Osteoblast (primary cell): ENCODE measurements at places on chromosomes 4 and X.
A peak's percentile ranks its signal among the peaks of the same experiment; 100 is the strongest.

- no peak for DNase-seq
- H3K36me3 ChIP-seq: no peaks in the 10 kb centered on the region
- H3K27me3 ChIP-seq: no peaks in the 10 kb centered on the region
- no peak overlapping the region for H3K27ac ChIP-seq
Observed at GRCh38 chrX:21565025-21565424, 93.1 kb downstream of the KLHL34 start.

DNA sequence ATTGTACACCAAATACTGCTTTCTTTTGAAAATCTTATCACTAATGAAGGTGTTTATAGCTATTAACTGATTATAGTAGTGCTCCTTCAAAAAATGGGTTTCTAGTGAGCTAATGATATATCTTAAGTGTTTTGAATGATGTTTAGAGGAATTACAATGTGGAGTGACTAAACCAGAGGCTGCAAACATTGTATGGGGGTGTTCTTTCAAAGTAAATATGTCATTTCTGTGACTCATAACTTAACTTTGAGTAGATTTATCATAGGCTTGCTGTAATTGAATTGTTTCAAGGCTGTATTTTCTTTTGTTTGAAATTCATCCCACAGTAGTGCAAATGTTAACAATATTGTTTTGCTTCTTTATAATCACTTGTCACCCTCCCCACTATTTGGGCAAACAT, 141.6 kb downstream of the IL1RAPL2 start:
- H3K4me1 ChIP-seq: no peaks in the 10 kb centered on the region
- no peaks in the 10 kb centered on the region for H3K36me3 ChIP-seq
- no peaks in the 10 kb centered on the region for H3K27me3 ChIP-seq
- H3K4me3 ChIP-seq: no peak overlapping the region
- no peak overlapping the region for H3K27ac ChIP-seq

GRCh38 chr4:94544811-94545210, 93.1 kb downstream of the PDLIM5 start:
- H3K4me1 ChIP-seq: peaks cover 46% of the 10 kb centered on the region
- peak overlapping the region; percentile 51 for H3K27ac ChIP-seq
- H3K27me3 ChIP-seq: no peaks in the 10 kb centered on the region
- peaks cover 22% of the 10 kb centered on the region for H3K36me3 ChIP-seq
- DNase-seq: no peak
- H3K4me3 ChIP-seq: peak overlapping the region; percentile 4

DNA sequence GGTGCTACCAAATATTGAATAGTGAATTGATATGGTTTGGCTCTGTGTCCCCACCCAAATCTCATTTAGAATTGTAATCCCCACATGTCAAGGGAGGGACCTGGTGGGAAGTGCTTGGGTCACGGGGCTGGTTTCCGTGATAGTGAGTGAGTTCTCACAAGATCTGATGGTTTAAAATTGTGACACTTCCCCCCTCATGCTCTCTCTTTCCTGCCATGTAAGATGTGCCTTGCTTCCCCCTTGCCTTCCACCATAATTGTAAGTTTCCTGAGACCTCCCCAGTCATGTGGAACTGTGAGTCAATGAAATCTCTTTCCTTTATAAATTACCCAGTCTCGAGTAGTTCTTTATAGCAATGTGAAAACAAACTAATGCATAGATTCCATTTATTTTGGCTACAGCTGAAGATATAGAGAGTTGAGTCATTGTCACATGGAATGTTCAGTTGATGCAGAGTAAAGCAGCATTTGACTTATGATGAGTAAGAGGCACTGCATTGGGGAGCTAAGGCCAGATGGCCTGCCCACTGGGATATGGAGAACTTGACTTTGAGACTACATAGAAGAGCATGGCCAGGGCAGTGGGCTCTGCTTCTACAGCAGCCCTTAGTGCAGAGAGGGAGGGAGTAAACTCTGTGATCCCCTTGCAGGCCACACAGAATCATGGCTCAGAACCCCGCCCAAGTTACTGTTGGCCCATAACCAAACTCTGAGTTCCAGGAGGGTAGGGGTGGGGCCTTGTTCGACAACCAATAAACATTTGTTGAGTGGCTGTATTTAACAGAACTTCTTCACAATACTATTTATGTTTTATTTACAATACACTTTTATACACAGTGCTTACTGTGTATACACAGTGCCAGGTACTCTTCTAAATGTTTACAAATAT, 34.2 kb downstream of the RAI2 start:
- peak; percentile 52 for DNase-seq
- H3K4me3 ChIP-seq: no peak overlapping the region
- H3K4me1 ChIP-seq: peaks cover 3% of the 10 kb centered on the region
- H3K27ac ChIP-seq: no peak overlapping the region

DNA sequence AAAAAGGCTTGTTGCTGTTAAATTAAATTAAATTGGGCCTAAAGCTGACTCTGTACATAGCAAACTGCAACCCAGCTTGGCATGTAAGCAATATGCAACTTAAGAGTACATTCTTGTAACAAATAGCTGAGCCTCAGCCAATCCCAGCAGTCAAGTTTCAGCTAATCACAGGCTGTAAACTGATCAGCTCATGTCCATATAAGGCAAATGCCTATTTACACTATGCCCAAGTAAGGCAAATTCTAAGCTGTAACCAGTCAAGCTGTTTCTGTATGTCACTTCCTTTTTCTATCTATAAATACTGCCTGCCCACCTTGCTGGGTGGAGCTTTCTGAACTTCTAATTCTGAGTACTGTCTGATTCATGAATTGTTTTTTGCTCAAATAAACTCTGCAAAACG, 429.1 kb upstream of the FTHL17 start:
- no peak for DNase-seq
- H3K36me3 ChIP-seq: no peaks in the 10 kb centered on the region
- no peak overlapping the region for H3K4me3 ChIP-seq
- H3K27ac ChIP-seq: no peak overlapping the region

GRCh38 chrX:49276671-49277534, 7.3 kb downstream of the PPP1R3F start:
- no peak overlapping the region for H3K4me3 ChIP-seq
- peak; percentile 74 for DNase-seq
- H3K27ac ChIP-seq: no peak overlapping the region
- no peaks in the 10 kb centered on the region for H3K4me1 ChIP-seq
- H3K27me3 ChIP-seq: no peaks in the 10 kb centered on the region
- no peaks in the 10 kb centered on the region for H3K36me3 ChIP-seq

- DNase-seq: no peak
- H3K27ac ChIP-seq: no peak overlapping the region
- no peaks in the 10 kb centered on the region for H3K27me3 ChIP-seq
- no peaks in the 10 kb centered on the region for H3K36me3 ChIP-seq
- no peak overlapping the region for H3K4me3 ChIP-seq
- H3K4me1 ChIP-seq: no peaks in the 10 kb centered on the region
Observed at GRCh38 chr4:159593681-159594080, 490.8 kb downstream of the RAPGEF2 start.

- H3K27ac ChIP-seq: no peak overlapping the region
- no peaks in the 10 kb centered on the region for H3K27me3 ChIP-seq
- H3K36me3 ChIP-seq: no peaks in the 10 kb centered on the region
- DNase-seq: no peak
Observed at GRCh38 chr4:85151786-85152185, 185.3 kb upstream of the WDFY3 start.

DNA sequence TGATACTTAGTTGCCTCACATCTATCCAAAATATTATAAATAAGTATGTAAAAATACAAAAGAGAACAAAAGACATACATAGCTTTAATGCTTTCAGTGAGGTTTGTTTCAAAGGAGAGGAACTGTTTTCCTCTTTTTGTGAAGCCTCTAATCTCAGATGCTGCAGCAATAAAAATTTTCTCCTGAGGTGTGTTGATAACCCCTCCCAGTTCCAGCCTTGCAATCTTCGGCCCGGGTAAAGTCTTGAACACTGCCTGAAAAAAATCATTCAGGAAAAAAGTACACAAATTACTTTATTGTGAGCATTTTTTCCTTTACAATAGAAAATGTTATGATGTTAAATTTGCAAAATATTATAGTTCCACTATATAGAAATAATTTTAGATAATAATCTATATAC, 8.8 kb downstream of the BBS7 start:
- no peak overlapping the region for H3K27ac ChIP-seq
- no peaks in the 10 kb centered on the region for H3K4me1 ChIP-seq
- H3K36me3 ChIP-seq: peaks cover 48% of the 10 kb centered on the region
- H3K4me3 ChIP-seq: no peak overlapping the region
- DNase-seq: no peak

- no peak overlapping the region for H3K27ac ChIP-seq
- no peak for DNase-seq
- H3K4me3 ChIP-seq: no peak overlapping the region
- no peaks in the 10 kb centered on the region for H3K4me1 ChIP-seq
Observed at GRCh38 chr4:117477925-117478324, 392.5 kb upstream of the TRAM1L1 start.

DNA sequence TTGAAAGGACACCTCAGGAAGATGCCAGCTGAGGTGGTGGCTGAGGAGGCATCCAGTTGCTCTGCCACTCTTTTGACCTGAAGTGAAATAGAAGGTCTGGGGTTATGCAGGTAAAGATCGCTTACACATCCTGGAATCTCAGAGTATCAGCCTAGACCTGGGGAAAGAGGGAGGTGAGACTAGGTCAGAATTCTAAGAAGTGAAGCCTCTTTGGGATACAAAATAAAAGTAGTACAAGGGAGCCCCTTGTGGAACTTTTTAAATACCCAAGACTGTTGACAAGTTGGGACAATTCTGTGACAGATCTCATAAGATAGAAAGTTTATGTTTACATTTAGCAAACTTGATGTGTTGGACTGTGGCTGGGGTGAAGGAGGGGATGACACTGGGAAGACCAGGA, 263.1 kb downstream of the SPRY1 start:
- H3K27ac ChIP-seq: no peak overlapping the region
- no peaks in the 10 kb centered on the region for H3K36me3 ChIP-seq
- H3K4me3 ChIP-seq: no peak overlapping the region
- no peak for DNase-seq
- no peaks in the 10 kb centered on the region for H3K4me1 ChIP-seq

DNA sequence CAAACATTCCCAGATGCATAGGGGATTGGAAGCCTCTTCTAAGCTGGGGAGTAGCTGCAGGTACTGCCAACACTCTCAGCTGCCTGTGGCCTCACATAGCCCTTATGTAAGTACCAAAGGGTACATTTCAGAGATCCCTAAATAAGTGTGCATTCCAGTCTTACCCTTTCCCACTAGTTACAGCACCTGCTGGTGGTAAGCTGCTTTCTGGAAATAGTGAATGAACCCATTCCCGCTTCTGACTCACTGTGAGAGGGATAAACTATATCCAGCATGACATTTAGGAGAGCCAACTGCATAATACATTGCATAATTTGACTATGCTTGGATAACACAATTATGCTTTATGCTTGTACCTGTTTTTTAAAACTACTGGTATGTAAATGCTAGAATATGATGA, 149.0 kb downstream of the FAM13A start:
- DNase-seq: no peak
- H3K36me3 ChIP-seq: peaks cover 3% of the 10 kb centered on the region
- H3K4me1 ChIP-seq: no peaks in the 10 kb centered on the region
- no peak overlapping the region for H3K27ac ChIP-seq
